ENCODE measurements at places on chromosomes 4 and X.

DNA sequence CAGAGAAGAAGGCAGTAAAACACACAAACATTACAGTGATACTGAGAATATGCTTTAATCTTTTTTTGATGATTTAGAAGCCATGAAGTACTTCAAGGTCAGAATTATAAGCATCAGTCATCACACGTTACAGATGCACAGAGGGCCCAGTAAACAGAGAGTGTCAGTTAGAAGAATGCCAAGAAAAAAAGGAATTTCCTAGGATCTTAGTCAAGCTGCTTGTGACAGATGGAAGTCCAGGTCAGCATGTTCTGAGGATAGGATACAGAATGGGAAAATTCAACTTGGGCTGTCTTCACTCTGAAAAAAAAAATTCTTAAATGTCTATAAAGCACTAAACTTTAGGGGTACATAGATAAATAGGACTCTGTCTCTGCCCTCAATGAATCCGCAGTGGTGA lies 38.9 kb downstream of the GATB start:
- DNase-seq, result no peak

DNA sequence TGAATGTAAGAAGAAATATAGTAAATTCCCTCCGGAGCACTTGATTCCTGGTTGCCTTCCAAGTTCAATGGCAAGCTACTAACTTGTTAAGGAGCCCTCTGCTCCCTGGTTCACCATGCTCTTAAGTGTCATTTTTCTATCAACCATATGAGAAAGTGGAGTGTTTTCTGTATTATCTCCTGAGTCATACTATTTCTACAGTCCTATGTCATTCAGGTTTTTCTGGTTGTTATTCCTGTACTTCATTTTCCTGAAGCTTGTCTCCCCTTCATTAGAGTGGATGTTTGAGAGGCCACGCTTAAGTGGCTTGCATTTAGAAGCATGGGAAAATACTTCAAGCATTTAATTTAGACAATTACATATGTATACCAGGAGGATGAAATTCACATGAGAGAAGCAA lies 14.7 kb upstream of the EPGN start:
- no peak for DNase-seq

GRCh38 chrX:114591121-114591520 lies 7.2 kb downstream of the HTR2C start:
- no peak for DNase-seq

- no peak for DNase-seq
These were observed 89.4 kb upstream of the PSAPL1 start for GRCh38 chr4:7524064-7524682.

DNA sequence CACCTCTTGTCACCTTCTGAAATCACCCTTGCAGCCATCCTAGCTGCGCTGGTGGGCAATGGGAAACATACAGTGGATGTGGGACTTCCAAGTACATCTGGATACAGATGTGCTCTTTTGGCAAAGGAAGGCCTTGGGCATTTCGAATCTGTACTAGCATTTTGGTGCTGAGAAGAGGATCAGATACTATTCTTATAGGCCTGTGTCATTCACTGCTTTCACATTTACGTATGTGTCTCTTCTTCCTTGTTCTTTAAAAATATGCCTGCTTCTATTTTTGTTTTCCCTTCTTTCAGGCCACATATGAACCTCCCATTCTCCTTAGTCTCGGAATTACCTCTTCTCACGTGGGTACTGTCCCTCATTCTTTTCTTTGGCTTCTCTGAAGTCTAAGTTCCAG lies 53.1 kb downstream of the EFNB1 start:
- DNase-seq, result no peak

DNA sequence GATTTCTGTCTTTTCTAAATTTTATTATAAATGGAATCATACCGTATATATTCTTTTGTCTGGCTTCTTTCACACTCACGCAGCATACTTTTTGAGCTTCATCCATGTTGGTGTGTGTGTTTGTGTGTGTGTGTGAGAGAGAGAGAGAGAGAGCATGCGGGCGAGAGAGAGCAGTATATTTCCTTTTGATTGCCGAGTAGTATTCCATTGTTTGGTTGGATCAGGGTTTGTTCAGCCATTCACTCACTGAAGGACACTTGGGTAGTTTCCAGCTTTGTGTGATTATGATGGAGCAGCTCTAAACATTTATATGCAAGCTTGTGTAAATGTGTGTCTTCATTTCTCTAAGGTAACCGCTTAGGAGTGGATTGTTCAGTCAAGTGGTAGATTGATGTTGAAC lies 3.1 kb upstream of the L1CAM start:
- DNase-seq, result no peak

- DNase-seq, result no peak
These were observed 517.4 kb downstream of the RPA4 start for GRCh38 chrX:97401154-97401553.

DNA sequence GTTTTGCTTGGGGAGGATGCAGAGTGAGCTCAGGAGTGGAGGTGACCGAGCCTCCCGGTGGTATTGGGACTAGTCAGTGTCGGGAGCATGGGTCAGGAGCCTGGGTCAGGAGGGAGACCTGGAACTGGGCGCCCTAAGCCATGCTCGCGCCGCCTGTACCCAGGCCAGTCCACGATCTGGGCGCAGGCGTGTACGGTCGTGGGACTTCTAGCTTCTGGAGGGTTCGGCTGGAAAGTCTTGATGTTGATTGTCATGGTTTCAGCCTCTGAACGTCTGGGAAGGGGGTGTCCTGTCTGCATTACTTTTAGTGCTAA lies 244 bp downstream of the EIF2S3 start:
- DNase-seq, result no peak

DNA sequence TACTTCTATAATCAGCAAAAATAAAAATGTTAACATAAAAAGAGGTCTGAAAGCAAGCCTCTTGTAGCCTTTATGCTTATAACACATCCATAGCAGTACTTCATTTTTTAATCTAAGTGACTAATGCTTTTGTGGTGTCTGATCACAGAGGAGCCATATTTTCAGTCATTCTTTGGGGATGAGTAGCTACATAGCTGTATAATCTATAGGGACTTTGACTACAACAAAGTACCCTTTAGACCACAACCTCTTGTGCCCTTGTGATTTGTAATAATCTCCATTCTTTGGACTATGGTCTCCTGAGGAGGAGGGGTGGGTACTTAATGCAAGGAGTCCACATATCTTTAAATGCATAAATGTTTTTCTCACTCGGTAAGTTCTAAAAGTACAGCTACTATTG lies 9.6 kb downstream of the DRP2 start:
- no peak for DNase-seq

DNA sequence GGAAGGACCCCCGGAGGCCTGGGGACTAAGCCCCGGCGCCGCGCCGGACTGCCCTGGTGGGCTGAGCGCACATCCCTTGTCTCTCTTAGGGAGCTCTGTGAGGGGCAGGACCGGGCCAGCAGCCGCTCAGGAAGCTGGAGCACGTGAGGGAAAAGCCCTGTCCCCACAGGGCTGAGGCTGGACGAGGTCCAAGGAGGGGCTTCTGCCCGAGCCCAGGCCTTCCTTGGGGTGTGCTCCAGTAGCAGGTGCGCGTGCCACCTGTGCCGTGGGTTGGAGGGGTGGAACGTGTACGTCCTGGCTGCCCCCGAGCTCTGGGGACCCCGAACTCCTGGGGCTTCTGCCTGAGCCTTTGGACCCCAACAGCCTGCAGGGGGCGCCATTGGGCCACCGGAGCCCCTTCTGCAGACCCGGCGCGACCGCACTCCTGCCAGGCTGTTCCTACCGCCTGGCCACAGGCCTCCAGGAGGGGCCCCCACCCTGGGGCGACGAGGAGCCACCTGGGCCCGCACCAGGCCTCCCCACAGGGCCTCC lies 27.2 kb downstream of the TACC3 start:
- DNase-seq, result peak; percentile 63

GRCh38 chrX:101411984-101412383 lies 4.0 kb downstream of the HNRNPH2 start:
- no peak for DNase-seq

DNA sequence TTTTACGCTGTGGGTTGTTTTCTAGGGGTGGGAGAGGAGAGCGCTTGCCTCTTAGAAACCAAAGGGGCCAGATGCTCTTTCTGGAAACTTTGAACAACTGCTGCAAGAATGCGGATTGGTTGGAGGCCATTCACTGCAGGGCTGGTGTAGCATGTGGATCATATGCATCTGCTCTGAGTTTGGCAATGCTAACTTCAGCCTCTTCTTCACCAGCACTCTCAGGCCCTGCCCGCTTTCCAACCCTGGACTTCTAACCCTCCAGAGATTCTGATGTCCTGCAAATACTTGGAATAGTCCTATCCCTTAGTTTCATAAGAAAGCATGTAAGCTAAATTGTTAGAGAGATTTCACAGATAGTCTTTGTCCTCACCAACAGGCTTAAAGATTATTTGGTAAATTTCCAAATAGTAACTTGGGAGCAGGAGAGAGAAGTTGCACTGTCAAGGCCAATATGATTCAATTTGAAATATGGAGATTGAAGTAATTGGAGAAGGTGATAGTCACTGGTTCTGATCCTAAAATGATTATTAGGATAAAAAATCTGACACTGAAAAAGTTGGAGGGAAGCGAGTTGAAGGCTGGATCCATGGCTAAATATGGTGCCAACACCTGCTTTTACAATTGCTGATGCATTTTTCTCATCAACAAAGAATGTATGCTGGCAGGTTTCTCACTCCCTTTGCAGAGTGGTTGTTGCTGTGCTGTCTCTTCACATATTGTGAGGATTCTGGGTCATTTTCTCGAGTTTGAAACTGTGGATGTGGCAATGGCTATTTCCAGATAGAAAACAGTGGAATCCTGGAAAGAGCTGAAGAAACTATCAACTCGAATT lies 210.4 kb downstream of the PTTG2 start:
- no peak for DNase-seq

DNA sequence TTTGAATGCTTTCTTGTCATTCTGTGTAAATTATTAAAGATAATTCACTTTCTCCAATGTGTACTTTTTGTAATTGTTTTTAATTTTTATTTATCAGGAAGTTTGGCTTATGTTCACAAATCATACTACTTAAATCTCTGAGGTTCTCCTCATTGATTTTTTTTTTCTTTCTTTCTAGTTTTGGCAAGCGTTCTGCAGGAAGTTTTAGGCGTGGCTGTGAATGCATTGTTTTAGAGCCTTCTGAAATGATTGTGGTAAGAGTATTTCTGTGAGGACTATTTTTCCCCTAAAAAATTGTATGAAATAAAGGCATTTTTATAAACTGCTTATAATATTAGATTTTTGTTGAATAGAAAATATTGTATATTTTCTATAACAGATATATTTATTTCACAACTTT lies 135.8 kb downstream of the RAPGEF2 start:
- no peak for DNase-seq

DNA sequence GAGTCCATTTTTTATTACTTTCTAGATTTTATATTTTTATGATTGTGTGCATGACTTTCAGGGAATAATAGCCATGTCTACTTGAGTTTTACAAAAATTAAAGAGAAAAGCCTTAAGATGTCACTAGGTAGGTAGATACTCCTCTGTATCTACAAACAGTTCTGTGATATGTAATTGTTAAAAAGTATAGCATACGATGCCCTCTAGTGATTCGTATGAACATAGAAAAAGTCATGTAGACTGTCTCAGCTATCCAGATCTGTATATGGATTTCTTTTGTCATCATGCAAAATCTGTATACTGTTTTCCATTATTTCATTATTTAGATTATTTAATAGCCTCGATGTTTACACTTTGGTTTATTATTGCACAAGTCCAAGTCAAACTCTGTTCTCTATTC lies 856.6 kb downstream of the CENPC start:
- DNase-seq, result no peak

- no peak for DNase-seq
These were observed 193.4 kb downstream of the NR3C2 start for GRCh38 chr4:148248824-148249223.

- DNase-seq, result no peak
These were observed 78.6 kb downstream of the NAP1L3 start for GRCh38 chrX:93594780-93595179.

GRCh38 chr4:6229671-6230501 lies 29.5 kb upstream of the JAKMIP1 start:
- DNase-seq, result no peak

- DNase-seq, result no peak
These were observed 24.7 kb upstream of the SLC9B1 start for GRCh38 chr4:103044183-103044582.

- DNase-seq, result no peak
These were observed 281.9 kb upstream of the HS3ST1 start for GRCh38 chr4:11710453-11711093.

DNA sequence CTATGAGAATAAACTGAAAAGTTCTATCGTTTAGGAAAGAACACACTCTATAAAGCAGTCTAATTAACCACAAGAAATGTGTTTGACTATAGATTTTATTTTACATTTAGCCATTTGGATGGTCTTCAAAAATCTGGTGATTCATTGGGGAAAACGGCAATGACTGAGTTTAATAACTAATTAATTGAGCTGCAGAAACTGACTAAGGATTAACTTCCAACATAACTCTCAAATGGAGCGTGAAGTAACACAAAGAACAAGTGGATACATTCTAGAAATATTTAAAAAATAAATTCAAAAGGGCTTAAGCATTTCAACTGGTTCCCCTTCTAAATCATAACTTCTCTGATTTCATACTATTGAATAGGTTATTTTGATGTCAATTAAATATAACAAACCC lies 1582.4 kb downstream of the PCDH18 start:
- DNase-seq, result no peak

DNA sequence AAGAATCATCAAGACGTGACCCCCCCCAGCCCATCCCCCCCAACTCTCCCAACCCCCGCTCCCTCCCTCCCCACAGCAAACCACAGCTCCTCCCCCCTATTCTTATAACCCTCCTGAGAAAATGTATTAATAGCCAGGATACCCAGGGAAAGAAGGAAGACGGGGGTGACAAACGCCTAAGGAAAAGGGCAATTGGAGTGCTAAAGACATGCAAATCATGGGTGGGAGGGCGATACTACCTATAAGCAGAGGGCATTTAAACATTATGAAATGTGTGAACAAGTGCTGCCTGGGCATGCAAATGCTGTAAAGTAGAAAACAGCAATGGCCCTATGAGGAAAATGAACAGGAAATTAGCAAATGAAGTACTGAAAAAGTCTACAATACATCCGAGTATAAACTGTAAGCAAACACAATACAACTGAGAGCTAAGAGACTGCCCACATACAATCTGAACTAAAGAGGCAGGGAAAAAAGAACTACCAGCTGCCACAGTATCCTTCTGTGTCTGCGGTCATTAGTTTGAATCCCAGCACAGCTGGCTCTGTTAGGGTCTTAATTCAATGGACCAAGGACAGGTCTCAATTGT lies 2.4 kb downstream of the CXXC4 start:
- DNase-seq, result no peak

DNA sequence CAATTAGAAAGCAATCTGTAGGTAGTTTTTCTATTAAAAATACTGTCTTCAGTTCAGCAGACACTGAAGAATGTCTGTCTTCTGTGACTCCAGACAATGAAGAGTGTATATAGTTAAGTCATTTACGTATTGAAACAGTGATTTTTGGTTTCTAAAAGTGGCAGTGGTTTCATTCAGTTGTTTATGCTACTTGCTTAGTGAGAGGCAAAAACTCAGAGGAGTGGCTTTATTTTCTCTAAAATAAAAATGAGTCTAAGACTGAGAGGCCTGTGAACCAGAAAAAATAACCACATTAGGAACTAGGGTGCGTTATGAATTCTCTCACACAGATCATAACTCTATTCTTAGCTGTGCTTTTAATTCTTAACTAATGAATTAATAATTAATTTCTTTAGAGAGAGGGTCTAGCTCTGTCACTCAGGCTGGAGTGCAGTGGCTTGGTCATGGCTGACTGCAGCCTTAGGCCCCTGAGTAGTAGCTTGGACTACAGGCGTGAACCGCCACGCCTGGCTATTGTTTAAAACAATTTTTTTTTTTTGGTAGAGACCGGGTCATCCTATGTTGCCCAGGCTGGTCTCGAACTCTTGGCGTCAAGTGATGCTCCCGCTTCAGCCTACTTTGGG lies 31.4 kb downstream of the FREM3 start:
- no peak for DNase-seq

- DNase-seq, result no peak
These were observed 781.4 kb downstream of the KLHL13 start for GRCh38 chrX:117335209-117335608.
